ENCODE measurements at places on chromosomes 2 and 18. TPM values are rescaled to one million over a fixed set of nuclear protein-coding genes. Genes with fewer than 3 reads are reported as not detected.

- no peak for DNase-seq
Measured at GRCh38 chr2:43762286-43762685, 11.6 kb upstream of the DYNC2LI1 start.

- DNase-seq = no peak
Measured at GRCh38 chr2:203399031-203399430, 70.8 kb downstream of the ABI2 start.

GRCh38 chr2:205682239-205682970 lies at the start of gene NRP2:
Gene NRP2 (plus strand): TSS chr2:205682501. CDS start chr2:205683291, 790 bp downstream.
- peak; percentile 63 for DNase-seq

DNA sequence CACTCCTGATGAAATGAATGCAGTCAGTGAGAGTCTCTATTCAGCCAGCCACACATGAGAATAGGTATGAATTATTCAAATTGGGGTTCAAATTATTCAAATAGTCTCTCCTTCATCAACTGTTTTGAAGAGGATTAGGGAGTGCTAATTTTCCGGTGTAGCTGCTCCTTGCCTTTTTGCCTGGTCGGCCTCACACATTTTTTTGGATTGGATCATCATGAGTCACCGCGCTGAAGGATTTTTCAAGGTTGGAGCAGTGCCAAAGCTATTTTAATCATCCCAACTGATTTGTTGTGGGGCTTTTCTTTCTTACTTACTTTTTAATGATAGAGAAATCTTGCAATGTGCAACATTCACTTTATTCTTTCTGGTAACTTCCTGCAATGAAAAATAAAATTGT lies 2.4 kb upstream of the DTNA start:
- DNase-seq = no peak

- DNase-seq = no peak
Measured at GRCh38 chr2:73112026-73112912, 479 bp downstream of the RAB11FIP5 start.

DNA sequence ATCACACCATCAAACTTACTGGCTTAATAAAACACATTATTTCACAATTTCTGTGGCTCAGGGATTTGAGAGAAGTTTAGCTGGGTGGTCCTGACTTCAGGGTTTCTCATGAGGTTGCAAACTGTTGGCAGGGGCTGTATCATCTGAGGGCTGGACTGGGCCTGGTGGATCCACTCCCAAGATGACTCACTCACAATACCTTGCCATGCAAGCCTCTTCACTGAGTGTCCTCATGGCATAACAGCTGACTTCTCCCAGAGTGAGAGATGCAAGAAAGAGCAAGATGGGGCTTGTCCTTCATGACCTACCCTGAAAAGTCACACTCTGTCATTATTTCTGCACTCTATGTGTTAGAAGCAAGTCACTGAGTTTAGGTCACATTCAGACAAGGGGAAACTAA lies 73.8 kb downstream of the AQP4 start:
- DNase-seq = no peak

DNA sequence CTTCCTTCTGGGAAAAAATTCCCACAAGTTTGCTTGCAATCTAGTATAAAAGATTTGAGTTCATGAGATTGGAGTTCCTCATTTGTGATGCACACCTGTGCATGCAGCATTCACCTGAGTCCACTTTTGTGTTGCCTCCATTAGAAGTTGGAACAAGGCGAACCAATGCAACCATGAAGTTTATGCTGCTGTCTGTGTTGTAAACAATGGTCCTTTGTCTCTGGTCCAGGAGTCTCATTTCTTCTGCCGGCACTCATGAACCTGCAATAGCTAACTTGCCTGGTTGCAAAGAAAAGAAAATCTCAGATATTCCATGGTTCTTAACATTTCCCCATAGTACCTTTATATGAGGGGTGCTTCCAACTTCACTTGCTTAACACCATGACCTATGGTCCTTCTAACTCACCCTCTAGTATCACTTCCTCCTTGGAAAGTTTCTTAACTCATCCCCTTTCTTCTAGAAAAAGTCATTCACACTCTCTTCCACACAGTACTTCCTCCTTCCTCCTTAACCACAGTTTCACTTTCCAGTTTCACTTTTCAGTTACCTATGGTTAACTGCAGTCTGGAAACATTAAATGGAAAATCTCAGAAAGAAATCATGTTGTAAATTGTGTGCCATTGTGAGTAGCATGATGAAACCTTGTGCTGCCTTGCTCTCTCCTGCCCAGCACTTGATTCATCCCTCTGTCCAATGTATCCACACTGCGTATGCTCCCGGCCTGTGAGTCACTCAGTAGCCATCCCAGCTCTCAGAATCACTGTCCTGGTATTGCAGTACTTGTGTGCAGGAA lies 128.8 kb upstream of the TRIB2 start:
- peak; percentile 82 for DNase-seq

- DNase-seq = peak; percentile 57
Measured at GRCh38 chr2:127695491-127696472, 5.5 kb upstream of the SFT2D3 start.

THSD7B gene
- not detected for polyA plus RNA-seq

- DNase-seq = no peak
Measured at GRCh38 chr2:70659551-70659950, 105.9 kb upstream of the TGFA start.

DNA sequence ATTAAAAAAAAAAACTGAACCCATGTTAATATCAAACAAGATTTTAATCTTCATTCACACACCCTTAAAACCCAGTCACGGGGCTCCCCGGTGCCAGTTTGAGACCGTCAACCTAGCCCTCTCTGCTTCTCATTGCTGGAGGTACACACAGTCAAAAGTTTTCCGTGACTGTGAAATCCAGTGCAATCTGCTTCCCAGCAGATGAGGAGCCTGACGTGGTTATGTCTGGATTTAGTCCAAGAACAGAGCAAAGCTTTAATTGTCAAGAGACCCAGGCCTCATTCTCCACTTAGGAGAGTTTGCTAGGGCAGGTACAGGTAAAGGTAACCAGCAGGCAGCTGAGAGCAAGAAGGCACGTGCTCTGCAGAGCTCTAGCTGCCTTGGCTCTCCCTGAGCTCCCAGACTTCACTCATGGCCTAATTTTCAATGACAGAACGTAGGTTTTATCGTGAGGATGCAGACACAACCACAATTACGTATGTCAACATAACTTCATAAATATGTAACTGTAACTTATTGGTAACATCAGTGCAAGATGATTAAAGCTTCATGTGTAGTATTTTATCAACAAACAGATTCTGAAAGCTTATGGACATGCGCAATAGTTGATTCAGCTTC lies 56.3 kb downstream of the SLC16A14 start:
- no peak for DNase-seq

- no peak for DNase-seq
Measured at GRCh38 chr2:152462779-152463178, 127.8 kb downstream of the FMNL2 start.

GRCh38 chr2:8242739-8243138 lies 439.1 kb upstream of the ID2 start:
- no peak for DNase-seq

DNA sequence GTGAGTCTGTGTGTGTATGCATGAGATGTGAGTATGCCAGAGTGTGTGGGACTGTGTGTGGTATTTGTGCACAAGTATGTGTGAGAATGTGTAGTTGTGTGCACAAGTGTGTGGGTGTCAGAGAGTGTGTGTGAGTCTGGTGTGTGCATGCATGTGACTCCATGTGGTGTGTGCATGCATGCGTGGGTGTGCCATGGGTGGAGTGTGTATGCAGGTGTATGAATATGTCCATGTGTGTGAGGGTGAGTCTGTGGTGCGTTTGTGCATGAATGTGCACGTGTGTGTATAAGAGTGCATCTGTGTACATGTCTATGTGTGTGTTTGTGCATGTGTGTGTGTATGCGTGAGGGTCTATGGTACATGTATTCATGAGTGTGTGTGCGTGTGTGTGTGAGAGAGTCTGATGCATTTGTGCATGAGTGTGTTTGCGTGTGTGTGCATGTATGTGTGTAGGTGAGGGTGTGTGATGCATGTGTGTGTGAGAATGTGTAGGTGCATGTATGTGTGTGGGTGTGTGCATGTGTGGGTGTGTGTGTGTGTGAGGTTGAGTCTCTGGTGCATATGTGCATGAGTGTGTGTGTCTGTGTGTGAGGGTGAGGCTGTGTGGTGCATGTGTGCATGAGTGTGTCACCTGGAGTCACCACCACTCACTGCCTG lies 226.8 kb downstream of the LDLRAD4 start:
- DNase-seq = no peak

SEC11C gene
- polyA plus RNA-seq = 113 TPM

- no peak for DNase-seq
Measured at GRCh38 chr2:155145758-155146229, 447.3 kb downstream of the KCNJ3 start.

CIB4 gene
- not detected for polyA plus RNA-seq

DNA sequence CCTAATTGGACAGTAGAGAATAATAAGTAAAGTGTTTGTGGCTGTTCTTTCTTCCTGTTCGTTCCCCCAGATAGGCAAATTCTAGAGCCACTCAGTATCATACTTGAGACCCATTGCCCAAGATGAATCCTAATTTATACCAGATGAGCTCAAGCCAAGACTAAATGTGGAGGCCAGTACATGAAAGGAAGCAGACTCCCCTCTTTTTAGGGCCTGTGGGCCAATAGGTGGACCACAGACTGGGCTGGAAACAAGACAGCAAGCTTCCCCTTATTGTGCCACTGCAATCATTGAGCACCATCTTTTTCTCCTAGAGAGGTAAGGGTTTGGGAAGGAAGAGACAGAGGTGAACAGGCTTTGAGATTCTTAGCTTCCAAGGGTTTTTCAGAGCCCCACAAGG lies 141.9 kb downstream of the MGAT5 start:
- DNase-seq = no peak

NAB1 gene
- 5.8 TPM for polyA plus RNA-seq

C1QL2 gene
- polyA plus RNA-seq = not detected

DNA sequence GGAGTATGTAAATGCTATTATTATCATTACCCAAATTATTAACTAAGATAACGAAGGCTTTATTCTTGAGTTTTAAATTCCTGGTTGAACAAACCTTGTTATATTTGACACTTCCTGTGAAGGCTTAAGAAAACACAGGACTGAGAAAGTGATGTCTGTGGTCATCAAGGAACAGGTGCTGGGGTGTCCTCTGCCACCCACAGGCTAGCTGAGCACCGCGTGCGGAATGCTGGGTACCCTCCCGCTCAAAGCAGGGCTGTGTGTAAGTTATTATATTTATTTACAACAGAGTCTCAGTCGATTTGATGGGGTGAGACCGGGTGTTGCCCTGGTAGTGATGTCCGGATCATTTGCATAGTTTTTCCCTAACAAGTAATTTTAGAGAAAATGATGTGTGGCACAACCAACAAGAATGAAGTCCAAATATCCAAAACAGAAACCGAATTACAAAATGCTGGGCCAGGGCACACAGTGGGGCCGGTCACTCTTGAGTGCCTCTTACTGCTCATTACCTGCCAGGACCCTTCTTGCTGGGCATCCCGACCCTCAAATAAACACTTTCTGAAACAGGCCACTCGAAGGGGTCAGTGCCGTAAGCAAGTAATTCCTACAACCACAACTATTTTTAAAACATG lies 49.2 kb downstream of the TMEM18 start:
- DNase-seq = no peak

DNA sequence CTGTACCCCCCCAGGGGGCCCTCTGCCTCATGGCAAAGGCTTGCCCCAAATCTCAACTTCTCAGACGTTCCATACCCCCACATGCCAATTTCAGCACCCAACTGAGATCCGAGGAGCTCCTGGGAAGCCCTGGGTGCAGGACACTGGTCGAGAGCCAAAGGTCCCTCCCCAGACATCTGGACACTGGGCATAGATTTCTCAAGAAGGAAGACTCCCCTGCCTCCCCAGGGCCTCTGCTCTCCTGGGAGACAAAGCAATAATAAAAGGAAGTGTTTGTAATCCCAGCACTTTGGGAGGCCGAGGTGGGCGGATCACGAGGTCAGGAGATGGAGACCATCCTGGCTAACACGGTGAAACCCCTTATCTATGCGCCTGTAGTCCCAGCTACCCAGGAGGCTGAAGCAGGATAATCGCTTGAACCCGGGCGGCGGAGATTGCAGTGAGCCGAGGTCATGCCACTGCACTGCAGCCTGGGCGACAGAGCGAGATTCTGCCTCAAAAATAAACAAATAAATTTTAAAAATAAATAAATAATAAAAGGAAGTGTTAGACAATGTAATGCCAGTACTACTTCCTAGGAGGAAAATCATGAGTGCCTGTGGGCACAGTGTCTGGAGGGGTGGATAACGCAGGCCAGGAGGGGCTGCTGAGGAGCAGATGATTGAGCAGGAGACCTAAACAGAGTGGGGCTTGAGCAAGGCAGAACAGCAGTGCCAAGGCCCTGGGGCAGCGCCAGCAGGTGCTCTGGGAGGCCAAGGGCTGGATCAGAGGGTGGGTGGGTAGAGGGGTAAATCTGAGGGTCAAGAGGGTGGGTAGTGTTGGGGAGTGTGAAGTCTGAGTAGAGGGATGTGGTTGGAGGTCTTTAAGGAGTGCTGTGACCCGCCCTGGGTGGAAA lies 4.0 kb downstream of the ALPP start:
- DNase-seq = no peak

DNA sequence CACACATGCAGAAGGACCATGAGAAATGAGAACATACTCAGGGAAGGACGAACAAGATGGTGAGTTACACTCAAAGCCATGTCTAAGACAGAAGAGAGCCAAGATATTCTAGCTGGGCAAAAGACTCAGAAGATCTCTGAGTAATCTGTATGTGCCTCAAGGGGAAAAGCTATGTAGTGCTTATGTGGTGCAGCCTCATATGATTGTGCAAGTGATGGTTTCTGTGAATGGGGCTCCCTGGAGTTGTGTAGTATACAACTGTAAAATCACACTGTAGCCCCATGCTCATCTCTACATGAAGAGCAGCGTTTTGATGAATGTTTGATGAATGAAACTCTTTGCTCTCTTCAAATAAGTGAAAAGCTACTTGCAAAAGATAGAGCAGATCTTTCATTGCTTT lies 57.5 kb downstream of the OSR1 start:
- DNase-seq = no peak

GRCh38 chr18:26471027-26471426 lies 77.3 kb downstream of the KCTD1 start:
- DNase-seq = no peak

FTCDNL1 gene
- polyA plus RNA-seq = 2.8 TPM

KCNIP3 gene
- not detected for polyA plus RNA-seq

GRCh38 chr2:219230059-219230540 lies 494 bp downstream of the ANKZF1 start:
- peak; percentile 33 for DNase-seq

DNA sequence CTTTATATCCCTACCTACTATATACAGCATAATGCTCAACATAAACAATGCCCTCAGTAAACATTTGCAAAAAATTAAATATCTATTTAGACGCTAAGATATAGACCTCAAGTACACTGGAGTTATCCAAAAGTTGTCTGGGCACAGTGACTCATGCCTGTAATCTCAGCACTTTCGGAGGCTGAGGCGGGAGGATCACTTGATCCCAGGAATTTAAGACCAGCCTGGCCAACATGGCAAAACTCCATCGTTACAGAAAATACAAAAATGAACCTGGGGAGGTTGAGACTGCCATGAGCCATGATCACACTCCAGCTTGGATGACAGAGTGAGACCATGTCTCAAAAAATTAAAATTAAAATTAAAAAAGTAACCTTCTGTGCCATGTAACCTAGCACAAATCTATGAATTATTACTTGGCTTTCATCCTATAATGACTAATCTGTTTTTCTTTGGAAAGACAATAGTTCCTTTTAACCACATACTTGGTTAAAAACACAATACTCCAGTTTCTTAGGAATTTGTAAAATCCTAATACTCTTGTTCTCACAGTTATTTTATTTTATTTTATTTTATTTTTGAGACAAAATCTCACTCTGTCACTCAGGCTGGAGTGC lies 6.7 kb upstream of the TNFAIP6 start:
- no peak for DNase-seq

- no peak for DNase-seq
Measured at GRCh38 chr2:221791844-221792243, 219.7 kb upstream of the EPHA4 start.

SKOR2 gene
- not detected for polyA plus RNA-seq

RESP18 gene
- polyA plus RNA-seq = not detected

TMEM169 gene
- polyA plus RNA-seq = 2.5 TPM
